ENCODE measurements at places on chromosomes 1 and 21.

DNA sequence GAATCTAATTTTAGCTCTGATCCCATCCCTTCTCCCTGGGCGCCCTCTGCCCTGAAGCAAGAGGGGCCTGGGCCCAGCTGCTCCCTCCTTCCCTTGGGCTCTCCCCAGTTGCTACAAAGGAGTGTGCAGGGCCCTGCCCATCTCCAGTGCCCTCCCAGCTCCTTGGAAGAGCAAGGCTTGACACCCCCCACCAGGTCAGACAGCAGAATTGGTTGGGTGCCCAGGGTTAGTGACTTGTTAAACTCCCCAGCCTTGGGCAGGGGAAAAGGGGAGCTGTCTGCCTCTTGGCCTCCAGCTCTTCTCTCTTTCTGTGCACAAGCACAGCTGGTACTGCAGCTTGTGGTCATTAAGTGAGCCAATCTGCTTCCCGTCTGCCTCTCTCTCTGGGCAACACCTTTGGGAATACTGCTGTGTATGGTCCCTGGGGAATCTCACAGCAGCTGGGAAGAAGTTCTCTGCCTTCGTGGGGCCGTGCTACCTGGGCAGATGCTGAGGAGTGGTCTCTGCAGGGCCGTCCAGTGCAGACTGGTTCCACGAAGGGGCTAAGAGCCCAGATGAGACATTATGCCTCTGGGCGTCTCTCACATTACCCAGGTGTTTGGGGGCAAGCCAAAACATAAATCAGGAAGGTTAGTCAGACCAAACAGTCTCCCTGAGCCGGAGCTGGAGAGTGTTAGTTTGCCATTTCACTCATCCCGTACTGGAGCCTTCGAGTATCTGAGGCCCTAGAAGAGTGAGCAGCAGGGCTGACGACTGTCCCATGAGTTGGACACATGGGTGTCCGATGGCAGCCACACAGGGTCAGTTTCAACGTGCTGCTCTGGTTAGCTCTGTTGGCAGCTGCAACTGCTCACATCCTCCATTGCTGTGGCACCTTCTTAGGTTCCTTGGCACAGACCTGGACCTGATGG lies 37.3 kb downstream of the TMEM53 start:
- DNase-seq: no peak

DNA sequence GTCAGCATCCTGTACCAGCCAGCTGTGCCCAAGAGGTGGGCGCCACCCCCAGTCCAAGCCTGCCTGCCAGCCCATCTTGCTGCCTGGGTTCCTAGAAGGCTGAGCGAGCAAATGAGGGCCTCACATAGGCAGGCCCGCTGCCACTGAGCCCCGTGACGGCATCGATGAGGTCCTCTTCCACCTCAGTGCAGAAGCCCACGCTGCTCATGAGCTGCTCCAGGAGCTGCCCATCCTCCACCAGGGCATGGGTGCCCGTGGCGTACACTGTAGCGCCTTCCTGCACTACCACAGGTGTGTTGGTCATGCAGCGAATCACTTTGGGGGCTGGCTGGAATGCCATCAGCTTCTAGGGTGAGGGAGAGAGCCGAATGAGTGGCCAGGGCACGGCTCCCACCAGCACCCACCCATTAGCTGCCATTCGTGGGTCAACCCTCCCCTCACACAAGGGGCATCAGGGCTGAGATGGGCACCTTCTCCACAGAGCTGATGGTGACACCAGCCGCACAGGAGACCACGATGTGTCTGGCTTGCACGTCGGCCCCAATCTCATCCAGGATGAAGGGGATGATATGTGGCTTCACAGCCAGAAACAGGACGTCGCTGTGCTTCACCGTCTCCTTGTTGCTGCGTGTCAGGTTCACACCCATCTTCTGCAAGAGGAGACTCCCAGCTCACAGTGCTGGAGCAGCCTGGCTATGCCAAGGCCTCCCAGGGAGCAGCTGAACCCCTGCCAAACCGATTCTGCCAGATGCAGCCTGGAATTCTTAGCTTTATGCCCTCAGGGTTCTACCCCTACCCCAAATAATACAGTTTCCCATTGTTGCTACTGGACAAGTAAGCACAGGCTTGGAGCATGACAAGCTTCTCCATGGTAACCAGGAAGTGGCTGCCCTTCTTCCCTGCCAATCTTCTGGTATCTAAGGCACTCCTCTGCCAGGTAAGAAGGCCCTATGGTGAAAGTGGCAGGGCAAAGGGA lies 2.0 kb downstream of the PYCR2 start:
- DNase-seq: no peak

DNA sequence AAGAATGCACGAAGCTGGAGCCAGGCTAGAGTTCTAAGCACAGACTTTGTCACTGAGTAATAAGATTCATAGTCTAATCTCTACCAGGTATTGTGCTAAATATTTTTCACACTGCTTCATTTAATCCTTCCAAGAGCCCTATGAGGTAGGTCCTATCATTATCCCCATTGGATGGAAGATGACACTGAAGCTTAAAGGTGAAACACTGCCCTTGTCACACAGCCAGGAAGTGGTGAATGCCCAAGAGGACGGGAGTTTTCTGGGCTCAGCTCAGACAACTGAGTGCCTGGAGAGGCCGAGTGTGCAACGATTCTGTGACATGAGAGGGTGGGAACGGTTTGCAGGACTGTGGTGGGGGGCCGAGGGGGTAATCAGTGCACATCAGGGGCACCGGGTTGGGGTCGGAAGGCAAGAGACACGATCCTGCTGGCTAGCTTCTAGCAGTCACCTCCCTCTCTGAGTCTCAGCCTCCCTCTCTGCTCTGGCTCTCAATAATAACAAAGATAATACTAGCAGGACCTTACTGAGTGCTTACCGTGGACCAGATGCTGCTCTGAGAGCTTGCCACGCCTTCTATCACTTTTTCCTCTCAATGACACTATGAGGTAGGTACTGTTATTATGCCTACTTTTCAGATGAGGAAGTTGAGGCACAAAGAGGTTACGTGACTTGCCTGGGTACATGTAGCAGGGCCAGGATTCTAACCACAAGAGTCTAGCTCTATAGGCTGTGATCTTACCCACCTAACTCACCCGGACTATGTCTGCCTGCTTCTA lies 12.4 kb downstream of the KCNQ4 start:
- no peak for DNase-seq

- no peak for DNase-seq
Observed at GRCh38 chr1:29689372-29690030, 453.2 kb downstream of the PTPRU start.

GRCh38 chr1:180235077-180235501 lies 5.0 kb downstream of the LHX4 start:
- DNase-seq: no peak

- no peak for DNase-seq
Observed at GRCh38 chr1:116161877-116162390, 50.7 kb downstream of the MAB21L3 start.

DNA sequence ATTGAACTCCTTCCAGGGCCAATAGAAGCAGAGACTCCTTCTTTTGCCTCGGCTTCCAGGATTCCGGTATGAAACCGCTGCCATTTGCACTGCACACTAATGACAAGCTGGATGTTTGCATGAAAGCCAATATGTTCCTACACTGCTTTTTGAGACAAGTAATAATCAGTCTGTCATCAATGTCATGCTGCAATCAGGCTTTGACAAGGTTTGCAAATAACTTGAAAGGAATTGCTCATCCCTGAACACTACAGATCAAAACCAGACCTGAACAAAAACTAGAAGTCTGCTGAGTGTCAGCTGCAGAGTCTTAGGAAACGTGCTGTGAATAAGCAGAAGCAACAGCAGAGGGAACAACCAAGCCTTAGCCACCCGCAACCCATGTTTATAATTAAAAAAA lies 720.7 kb upstream of the CXADR start:
- DNase-seq: no peak

DNA sequence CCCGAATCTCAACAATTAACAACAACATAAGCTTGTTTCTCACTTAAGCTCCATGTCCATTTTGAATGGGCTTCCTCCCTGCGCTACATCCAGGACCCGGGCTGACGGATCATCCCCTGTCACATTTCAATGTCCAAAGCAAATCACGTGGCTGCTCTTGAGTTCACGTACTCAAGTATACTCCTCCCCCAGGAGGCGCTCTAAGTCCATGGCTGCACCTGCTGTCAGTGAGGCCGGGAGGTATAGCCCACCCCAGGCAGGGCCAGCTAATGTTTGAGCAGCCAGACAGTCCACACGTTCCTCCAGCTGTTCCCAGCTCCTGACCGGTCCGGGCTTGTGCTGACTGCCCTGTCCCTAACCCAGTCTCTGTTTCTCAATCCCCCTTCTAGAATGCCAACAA lies 220.8 kb downstream of the SLC35F3 start:
- no peak for DNase-seq

DNA sequence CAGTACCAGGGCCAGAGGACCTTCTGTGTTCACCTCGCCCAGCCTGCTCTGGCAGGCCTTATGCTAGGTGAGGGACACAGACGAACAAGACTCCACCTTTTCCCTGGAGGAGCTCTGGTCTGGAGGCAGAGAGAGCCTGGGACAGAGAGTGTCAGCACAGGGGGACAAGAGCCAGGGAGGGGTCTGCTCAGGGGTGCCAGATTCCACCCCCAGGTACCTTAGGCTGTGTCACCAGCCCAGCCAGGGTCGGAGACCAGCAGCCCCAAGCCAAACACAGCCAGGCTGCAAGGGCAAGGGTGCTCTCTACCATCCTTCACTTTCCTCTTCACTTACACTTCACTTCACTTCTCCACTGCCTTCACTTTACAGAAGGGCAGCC lies 4.3 kb upstream of the LRP8 start:
- DNase-seq: no peak

DNA sequence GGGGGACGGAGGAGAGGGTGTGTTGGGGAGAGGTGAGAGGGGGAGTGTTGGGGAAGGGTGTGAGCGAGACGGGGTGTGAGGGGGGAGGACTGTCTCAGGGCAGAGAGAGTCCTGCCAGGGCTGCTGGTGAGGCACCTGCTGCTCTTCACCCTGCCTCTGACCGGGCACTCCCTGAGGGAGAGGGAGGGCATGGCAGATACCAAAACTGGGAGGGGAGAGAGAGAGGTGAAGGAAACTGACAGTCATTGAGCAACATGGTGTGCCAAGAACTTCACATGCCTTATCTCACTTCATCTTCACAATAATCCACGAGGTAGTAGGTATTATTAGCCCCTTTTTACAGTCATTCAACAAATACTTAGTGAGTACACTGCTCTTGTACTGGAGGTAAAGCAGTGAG lies 61.3 kb upstream of the ARTN start:
- DNase-seq: no peak

Data from AML-193 (cell line).